ENCODE measurements at places on chromosomes 13 and 19.

- DNase-seq = no peak
Measured at GRCh38 chr19:28652765-28653164, 560.2 kb downstream of the UQCRFS1 start.

- no peak for DNase-seq
Measured at GRCh38 chr19:55544776-55545439, 435 bp downstream of the SBK3 start.

DNA sequence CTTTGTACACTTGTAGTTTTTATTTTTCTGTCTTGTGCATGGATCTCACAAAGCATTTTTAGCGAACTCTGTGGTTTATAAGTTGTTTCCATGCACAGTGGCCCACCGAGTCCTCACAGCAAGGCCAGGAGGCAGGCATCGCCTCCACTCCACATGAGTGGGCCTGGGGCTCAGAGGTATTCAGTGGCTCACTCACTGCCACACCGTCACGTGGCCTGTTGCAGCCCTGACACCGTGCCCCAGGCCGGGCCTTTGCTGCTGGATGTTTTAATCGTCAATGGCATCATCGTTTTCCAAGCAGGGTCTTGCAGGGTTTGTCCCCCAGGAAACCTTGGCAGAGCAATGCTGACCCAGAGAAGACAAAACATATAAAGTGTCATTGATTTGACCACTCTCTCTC is 59.8 kb downstream of the SPACA7 start:
- DNase-seq = no peak

DNA sequence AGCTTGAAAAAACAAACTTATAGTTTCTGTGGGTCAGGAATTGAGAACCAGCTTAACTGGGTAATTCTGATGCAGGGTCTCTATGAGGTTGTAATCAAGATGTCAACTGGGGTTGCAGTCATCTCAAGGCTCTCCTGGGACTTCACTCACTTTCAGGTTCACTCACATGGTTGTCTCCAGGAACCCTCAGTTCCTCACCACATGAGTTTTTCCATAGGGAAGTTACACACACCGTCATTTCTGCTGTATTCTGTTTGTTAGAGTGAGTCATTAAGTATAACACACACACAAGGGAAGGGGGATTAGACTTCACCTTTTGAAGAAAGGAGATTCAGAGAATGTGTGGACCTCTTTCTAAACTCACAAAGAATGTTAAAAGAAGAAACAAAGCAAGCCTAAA is 34.9 kb upstream of the MLNR start:
- DNase-seq = no peak

DNA sequence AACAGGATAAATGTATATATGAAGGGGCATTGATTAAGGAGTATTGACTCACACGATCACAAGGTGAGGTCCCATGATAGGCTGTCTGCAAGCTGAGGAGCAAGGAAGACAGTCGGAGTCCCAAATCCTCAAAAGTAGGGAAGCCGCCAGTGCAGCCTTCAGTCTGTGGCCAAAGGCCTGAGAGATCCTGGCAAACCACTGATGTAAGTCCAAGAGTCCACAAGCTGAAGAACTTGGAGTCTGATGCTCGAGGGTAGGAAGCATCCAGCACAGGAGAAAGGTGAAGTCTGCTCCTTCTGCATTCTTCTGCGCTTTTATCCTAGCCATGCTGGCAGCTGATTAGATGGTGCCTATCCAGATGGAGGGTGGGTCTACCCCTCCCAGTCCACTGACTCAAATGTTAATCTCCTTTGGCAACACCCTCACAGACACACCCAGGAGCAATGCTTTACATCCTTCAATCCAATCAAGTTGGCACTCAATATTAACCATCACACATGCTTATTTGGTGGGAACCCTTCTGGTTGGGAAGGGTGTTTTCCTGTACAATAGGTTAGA is 55.1 kb downstream of the SLAIN1 start:
- no peak for DNase-seq

DNA sequence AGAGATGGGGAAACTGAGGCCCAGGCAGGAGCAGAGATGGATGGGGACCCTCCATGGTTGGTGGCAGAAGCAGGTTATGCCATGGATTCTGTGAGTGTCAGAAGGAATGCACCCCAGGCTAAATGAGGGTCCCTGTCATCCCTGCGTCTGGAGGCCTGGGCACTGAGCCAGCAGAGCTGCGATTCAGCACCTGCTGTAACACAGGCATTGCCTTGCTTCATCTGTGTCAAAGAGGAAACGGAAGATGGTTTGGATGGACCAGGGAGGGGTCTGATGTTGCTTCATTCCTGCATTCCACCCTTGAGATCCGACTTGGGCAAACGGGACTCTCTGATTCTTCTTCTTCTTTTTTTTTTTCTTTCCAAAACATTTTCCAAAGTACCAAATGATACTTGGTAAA is 1.2 kb downstream of the C5AR1 start:
- DNase-seq = no peak

DNA sequence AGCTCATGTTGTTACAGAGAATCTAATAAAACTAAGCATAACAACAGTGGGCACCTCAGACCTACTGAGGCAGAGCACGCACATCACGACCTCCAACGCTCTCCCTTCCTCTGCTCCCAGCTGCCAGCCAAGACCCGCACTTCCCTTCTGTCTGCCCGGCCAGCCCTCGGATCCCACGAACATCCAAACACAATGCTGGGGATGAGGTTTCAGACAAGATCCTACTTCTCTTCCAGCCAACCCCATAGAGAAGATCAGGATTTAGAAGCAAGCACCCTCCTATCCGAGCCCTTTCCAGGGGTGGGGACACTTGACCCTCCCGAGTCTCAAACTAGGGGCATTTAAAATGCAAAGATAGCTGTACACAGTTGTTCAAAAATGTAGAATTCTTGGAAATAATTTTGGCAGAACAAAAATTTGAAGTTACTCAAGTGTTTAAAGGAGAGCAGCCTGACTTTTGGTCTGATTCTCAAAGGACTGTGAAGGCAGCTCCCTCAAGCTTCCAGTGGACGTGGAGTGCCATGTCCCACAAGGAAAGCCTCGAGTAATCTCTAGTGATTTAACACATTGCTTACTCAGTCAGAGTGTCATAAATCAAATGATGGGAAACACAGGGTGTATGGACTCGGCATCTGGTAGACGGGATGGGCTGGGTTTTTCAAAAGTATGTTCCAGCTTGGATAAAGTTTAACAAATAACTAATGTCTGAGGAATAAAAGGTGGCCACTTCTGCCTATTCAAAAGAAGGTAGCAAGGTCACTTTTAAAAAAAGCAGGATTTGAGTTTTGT is 32.8 kb downstream of the ANKRD10 start:
- DNase-seq = no peak

All from activated CD4-positive, CD25-positive, alpha-beta regulatory T cell (primary cell).